ENCODE measurements at places on chromosomes 11 and 22. TPM values are rescaled to one million over a fixed set of nuclear protein-coding genes. Genes with fewer than 3 reads are reported as not detected.

MGAT3 gene
- total RNA-seq, result not detected

MICAL2 gene
- 79.6 TPM for total RNA-seq

ACAT1 gene
- 110 TPM for total RNA-seq

ENTHD1 gene
- total RNA-seq, result not detected

STIM1 gene
- 15.7 TPM for total RNA-seq

OVCH2 gene
- total RNA-seq, result not detected

UBE4A gene
- total RNA-seq, result 26.0 TPM

FGF3 gene
- total RNA-seq, result not detected

GSTT2B gene
- 7.0 TPM for total RNA-seq

LRRC74B gene
- total RNA-seq, result not detected

CCDC179 gene
- not detected for total RNA-seq

LMO2 gene
- 47.6 TPM for total RNA-seq

PHLDA2 gene
- total RNA-seq, result 2.4 TPM

XRCC6 gene
- 375 TPM for total RNA-seq

KIAA1671 gene
- 34.8 TPM for total RNA-seq

HTR3A gene
- not detected for total RNA-seq

CLTCL1 gene
- 3.5 TPM for total RNA-seq

B4GALNT4 gene
- 0.89 TPM for total RNA-seq

APOA5 gene
- total RNA-seq, result not detected

Data from dermis microvascular lymphatic vessel endothelial cell (primary cell).